Aortic smooth muscle cell (primary cell): ENCODE measurements at places on chromosomes 6 and 20. TPM values are rescaled to one million over a fixed set of nuclear protein-coding genes. Genes with fewer than 3 reads are reported as not detected.

DEFB129 gene
- total RNA-seq: not detected in 2 replicates

MCHR2 gene
- not detected in 2 replicates for total RNA-seq

LAMA2 gene
- total RNA-seq: 109 and 138 TPM in 2 replicates

CTAGE9 gene
- total RNA-seq: not detected in 2 replicates

STAU1 gene
- total RNA-seq: 40.2 and 53.3 TPM in 2 replicates

SLC13A3 gene
- total RNA-seq: 1.2 and 1.5 TPM in 2 replicates

OGFRL1 gene
- 10.7 and 11.4 TPM in 2 replicates for total RNA-seq

CYP39A1 gene
- total RNA-seq: 0.44 and 0.53 TPM in 2 replicates
